ENCODE measurements at places on chromosomes 4 and X.

GRCh38 chr4:143199503-143199902 is 14.8 kb downstream of the USP38 start:
- DNase-seq, result no peak

DNA sequence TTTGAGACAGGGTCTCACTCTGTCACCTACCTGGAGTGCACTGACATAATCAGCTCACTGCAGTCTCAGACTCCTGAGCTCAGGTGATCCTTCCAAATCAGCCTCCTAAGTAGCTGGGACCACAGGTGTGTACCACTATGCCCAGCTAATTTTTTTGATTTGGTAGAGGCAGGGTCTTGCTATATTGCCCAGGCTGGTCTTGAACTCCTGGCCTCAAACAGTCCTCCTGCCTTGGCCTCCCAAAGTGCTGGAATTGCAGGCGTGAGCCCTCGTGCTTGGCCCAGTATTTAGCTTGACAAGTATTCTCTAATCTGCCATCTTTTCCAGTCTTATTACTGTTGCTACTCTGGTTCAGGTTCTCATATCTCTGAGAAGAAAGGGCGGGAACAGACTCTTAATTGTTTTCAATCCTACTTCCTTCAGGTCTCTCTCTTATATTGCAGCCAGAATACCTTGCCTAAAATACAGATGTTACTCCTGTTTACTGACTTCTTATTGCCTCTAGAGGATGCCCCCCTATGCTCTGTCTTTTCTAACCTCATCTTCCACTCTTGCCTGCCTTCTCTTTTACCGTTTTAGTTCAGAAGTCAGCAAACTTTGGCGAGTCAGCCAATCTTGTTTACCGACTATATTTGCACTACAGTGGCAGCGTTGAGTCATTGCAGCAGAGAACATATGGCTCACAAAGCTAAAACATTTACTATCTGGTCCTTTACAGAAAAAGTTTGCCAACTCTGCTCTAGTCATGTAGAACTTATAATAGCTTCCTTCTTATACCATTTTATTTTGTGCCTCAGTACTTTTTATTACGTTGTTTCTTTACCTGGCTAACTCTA is 19.0 kb downstream of the MRPL1 start:
- no peak for DNase-seq

DNA sequence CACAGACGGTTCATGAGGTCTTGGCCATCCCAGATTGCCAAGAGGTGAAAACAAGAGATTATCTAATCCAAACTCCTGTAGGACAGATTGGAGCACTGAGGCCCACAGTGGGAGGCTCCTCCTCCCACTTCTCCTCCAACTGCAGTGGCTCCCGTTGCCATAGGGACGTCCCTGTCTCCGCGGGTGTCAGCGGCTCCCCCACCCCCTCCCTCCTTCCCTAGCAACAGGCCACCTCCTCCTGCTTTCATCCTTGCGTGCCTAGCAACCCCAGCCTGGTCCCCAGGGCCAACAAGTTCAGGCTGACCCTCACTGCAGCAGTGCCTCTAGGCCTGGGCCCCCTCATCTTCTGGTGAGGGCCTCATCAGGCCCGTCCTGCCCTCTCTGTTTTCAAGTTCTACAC is 6.8 kb upstream of the IQSEC2 start:
- DNase-seq, result no peak

GRCh38 chr4:133385161-133385954 is 236.3 kb downstream of the PCDH10 start:
- no peak for DNase-seq

DNA sequence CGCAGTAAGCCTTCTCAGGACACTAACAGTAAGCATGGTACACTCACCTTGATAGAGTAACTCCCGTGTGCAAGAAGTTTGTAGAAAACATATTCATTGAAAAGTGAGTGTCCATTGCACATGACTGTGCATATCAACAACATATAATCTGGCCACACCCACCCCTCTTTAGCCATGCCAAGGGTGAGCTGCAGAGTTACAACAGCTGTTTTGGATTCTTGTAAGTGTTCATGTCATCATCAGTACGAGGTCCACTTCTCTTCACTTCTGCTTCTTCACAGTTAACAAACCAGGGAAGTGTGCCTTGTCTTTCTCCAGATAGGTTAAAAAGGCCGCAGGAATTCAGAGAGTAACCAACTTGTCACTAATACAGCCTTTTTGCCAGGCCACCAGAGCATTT is 116.6 kb downstream of the IRF2 start:
- no peak for DNase-seq

DNA sequence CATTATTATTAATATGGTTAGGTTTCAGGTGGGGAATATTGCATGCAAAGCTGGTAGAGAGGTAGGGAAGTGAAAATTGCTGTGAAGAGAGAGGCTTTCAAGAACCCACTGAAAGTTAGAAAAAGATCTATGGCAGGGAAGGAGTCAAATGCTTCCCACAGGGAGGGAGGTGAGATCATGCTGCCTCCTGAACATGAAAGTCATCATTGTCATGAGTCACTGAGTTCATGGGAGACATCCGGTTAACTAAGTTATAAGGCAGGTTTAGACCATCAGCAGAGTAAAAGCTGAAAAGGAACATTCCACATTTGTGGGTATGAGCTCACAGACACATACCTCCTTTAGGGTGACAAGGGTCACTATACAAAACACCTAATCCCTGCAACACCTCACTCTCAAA is 16.2 kb downstream of the GATB start:
- DNase-seq, result no peak

All from stimulated activated CD4-positive, alpha-beta T cell treated with anti-CD3 and anti-CD28 coated beads, Interleukin-1b, Interleukin-23, amount 100 ng/mL, for 48 hours (primary cell).